ENCODE measurements at places on chromosomes 4 and X.

GRCh38 chr4:38669208-38669607 is 5.2 kb downstream of the KLF3 start:
- peak; percentile 64 for DNase-seq

DNA sequence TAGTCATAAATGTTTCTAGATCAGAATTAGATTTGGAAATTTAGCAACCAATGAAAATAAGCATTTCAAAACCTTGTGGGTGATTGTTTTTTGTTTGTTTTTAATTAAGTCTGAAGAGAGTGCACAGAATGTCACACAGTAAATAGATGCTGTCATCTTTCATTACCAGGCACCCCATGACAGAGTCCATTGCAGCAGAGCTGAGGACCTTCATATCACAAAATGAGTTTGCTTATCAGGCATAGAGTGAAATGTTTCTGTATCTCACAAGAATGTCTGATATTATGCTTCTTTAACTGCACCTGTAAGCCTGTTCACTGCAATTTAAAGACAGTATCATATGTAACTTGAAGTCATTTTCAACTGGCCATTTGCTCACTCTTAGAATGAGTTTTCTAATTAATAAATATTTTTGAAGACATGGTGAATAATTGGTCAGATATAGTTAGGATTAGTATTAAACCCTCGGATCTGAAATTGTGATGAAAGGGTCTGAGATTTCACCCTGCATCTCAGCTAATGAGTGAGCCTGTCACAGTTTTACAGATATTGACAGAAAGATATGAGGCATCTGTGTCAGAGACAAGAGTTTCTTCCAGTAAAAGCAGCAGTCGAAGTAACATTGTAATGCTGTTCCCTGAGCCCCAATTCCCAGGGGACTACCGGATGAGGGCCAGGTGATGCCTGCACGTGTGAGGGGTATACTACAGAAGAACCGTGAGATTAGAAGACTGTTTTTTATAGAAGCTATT is 416.4 kb downstream of the CCSER1 start:
- no peak for DNase-seq

GRCh38 chrX:131331152-131331551 is 42.0 kb upstream of the IGSF1 start:
- no peak for DNase-seq

DNA sequence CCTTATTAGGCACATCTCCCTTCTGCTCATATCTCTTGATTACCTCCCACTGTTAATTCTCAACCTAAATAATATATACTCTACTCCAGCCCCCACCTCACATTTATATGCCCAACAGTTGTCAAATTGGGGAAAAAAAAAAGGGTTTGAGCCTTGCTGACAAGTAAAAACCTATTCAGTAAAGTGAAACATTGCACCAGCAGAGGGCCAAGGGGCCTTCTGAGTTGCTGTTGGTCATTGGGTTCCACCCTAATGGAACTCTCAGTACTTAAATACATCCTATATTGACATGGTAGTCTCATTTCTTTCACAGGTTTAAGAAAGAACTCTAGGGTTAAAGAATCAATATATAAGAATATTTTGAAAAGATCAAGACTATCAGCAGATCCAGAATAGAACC is 362.2 kb downstream of the SMARCA1 start:
- no peak for DNase-seq

GRCh38 chrX:129786210-129786651 is 6.5 kb downstream of the SASH3 start:
- no peak for DNase-seq

GRCh38 chrX:147803948-147804347 is 107.8 kb upstream of the FMR1 start:
- DNase-seq, result peak; percentile 1

- DNase-seq, result no peak
Observed at GRCh38 chr4:78606530-78607095, 55.0 kb downstream of the ANXA3 start.

DNA sequence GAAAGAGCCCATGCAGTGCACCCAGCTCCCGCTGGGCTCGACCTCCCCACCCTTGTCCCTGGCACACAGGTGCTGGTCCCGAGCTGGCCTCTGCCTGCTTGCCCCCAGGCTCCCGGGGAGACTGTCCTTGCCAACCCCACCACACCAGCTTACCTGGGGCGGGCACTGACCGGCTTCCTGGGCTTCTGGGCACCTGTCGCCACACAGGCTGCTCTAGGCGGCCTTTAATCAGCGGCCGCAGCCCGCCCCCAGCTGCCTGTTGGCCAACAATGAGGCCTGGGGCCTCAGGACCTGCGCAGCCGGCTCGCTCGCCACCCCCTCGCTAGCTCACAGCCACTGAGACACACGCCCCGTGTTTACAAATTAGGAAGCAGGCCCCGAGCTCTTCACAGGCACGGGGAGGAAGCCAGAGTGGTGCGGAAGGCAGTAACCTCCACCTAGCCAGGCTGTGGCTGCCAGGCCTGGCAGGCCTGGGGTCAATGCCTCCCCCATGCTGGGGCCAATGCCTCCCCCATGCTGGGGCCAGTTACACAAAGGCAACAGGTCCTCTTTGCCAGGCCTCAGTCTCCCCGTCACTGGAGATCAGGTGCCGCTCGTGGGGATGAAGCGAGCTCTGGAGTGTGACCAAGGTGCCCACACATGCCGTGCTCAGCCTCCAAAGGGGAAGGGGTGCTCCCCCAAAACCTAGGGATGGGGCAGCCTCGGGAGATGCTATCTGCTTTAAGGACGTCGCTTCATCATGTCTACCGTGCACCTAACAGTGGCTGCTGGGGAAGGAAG is at the start of gene TREX2:
TSS of gene TREX2 (minus strand) at position 201 of the 780 bp plus-strand sequence. CDS start 626 bp downstream, outside the sequence.
- no peak for DNase-seq

- no peak for DNase-seq
Observed at GRCh38 chrX:72026341-72027023, 105.2 kb downstream of the RTL5 start.

DNA sequence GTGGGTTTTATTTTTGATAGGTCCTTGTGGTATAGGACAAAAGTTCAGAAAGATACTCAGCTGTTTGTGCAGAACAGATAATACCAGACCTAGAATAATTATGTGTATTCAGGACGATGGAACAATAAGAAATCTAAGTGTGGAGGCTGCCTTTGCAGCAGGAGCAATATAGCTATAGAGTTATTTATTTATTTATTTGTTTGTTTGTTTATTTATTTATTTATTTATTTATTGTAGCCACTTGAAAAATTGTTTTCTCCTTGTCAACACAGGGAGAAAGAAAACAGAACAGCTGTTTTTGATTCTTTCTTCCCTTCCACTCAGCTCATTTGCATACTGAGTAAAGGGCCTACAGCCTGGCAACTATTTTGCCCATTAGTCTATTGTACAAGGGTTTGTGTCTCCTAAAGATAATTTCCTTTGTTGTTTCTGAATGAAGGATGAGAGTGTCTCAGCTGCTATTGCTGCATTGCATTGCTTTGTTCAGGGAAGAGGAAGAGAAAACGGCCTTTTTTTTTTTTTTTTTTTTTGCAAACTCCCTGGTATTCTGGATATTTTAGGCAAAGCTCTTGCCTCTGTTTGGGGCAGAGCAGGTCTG is 56.0 kb upstream of the ESX1 start:
- no peak for DNase-seq

DNA sequence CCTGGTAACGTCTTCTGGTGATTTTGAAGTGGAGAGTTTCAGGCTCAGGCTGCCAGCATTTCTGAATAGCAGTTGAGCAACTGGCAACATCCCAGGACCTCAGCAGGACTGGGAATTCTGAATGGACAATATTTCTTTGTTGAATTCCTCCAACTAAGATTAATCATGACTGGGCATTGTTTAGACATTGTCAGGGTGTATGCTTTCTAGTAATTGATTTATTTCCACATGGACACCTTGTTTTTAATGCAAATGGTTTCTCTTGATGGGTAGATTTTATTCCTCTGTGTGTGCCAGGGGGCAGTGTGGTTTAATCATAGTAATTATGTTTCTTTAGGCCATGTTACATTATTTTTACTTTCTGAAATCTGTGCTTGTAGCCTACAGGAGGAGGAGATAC is 1004.7 kb upstream of the LCORL start:
- DNase-seq, result no peak

DNA sequence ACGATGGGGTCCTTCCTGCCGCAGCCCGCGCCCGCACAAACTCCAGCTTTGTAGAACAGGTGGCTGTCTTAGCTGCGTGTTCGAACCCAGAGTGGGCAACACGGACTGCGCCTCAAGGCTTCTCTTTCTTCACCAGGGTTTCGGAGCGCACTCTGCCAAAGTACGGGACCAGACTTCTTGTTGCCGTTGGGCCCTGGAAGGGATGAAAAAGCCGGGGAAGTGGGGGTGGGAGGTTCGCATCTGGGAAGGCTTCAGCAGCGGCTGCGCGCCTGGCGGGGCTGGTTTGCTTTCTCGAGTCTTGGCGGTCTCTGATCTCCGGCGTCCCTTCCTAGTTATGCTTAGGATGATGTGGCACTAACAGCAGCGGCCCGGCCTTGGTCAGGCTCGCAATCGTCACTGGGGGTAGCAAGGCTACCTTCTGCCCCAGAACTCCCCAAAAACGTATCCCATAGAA is 673 bp downstream of the PARM1 start:
- DNase-seq, result peak; percentile 6

DNA sequence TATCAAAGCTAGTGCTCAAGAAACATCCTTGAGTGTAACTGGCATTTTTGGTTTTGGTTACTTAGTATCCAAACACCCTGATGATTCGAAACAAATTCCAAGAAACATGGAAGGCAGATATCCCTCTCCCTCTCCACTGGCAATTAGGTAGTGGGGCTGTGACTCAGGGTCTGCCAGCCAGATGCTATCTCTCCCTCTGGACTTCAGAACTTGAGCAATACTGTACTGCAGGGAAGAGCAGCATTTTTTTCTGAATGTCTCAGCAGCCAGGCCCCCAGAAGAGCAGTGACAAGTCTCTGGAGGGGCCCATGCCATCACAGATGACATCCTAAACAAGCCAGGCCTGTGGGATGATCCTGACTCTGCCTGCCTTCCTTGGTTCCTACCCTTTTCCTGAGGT is 37.3 kb upstream of the BCORL1 start:
- peak; percentile 24 for DNase-seq

DNA sequence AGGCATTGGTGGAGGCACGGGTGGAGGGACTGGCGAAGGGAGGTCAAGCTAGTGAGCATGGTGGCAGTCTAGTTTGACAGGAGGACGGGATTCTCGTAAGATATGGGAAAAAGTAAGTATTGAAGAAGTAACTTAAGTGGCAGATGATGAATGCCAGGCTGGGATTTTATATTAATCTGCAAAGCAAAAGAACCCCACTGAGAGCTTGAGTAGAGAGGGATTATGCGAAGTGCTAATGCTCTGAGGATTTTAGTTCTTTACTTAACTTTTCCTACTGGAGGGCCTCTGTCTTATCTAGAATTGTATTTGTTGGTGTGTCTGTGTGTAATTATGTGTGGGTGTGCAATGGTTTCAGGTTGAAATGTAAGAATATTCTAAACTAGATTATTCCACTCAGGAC is 327.9 kb downstream of the FAT4 start:
- no peak for DNase-seq

- DNase-seq, result no peak
Observed at GRCh38 chrX:8864161-8864560, 63.0 kb upstream of the FAM9A start.

DNA sequence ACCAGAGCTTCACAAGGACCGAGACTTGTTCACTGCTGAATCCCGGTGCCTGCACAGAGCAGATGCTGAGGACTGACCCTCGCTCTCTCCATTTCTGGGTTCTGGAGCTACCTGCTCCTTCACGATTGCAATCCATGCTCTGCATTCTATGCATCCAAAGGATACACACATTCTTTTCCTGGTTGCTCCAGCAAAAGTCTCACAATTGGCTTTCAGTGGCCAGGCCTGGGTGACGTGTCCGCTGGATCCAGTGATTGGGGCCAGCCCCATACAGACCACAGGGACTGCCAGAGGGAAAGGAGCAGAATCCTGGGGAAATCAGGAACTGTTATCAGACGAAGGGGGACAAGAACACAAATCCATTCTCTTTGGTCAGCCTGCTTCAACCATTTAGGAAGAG is 14.9 kb upstream of the CDKN2AIP start:
- no peak for DNase-seq

- DNase-seq, result no peak
Observed at GRCh38 chr4:3250956-3251690, 2.2 kb downstream of the MSANTD1 start.

- no peak for DNase-seq
Observed at GRCh38 chr4:152992027-152992426, 55.9 kb downstream of the FHDC1 start.

Data from iris pigment epithelial cell (primary cell).